ENCODE measurements at places on chromosomes 11 and 22. TPM values are rescaled to one million over a fixed set of nuclear protein-coding genes. Genes with fewer than 3 reads are reported as not detected.

Gene SMPD1
- total RNA-seq: 62.1 TPM

Gene FGF4
- not detected for total RNA-seq

Gene ZBTB16
- not detected for total RNA-seq

Gene SPINDOC
- total RNA-seq: 23.2 TPM

Gene NLRX1
- 14.0 TPM for total RNA-seq

Gene HARBI1
- 5.9 TPM for total RNA-seq

Gene OR52N5
- not detected for total RNA-seq

Gene TMPRSS5
- total RNA-seq: 0.09 TPM

Gene SOX6
- 1.2 TPM for total RNA-seq

Gene RAB38
- total RNA-seq: 2.9 TPM

Gene NEFH
- 0.59 TPM for total RNA-seq

Gene OR52N1
- not detected for total RNA-seq

Gene APOA1
- 10.4 TPM for total RNA-seq

Gene SPTBN2
- total RNA-seq: 5.7 TPM
